ENCODE measurements at places on chromosomes 2 and 18. TPM values are rescaled to one million over a fixed set of nuclear protein-coding genes. Genes with fewer than 3 reads are reported as not detected.

IL36RN gene
- total RNA-seq: not detected

DNA sequence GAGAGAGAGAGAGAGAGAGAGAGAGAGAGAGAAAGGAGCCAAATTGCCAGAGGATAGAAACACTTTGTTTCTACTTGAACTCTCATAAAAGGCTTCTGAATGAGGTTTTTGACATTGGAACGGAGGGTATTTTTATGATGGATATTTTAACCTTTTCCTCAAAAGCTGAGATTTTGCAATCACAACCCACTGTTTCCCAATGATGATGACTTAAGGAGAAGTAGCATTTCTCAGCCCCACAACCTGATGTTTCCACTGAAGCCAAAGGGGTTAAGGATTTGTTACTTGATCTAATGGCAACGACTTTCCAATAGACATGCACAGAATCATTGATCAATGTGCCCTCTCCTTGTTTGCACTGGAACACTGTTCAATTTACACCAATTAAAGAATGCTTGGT, 67.1 kb upstream of the POU3F3 start:
- DNase-seq: no peak

MYO3B gene
- total RNA-seq: under 0.01 TPM

DNA sequence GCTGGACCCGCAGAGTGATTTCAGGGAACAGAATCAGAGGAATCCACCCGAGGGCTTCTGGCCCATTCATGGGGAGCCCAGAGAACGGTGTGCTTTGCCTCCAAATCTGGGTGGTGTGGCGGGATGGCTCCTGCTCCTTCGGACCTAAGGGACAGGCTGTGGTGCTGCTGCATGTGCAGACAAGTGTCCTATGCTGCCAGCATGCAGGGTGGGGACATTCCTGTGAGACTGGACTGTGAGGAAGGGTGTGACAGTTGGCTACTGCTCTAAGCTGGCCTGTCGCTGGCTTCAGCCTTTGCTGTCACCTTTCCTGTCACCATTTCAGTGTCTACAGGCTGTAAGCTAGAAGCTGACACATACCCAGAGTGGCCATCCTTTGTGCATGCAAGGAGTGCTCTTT, 2.9 kb upstream of the SLC4A3 start:
- no peak for DNase-seq

GRCh38 chr2:238130111-238130695, 8.3 kb upstream of the KLHL30 start:
- DNase-seq: no peak

NCK2 gene
- total RNA-seq: 43.4 TPM

DNA sequence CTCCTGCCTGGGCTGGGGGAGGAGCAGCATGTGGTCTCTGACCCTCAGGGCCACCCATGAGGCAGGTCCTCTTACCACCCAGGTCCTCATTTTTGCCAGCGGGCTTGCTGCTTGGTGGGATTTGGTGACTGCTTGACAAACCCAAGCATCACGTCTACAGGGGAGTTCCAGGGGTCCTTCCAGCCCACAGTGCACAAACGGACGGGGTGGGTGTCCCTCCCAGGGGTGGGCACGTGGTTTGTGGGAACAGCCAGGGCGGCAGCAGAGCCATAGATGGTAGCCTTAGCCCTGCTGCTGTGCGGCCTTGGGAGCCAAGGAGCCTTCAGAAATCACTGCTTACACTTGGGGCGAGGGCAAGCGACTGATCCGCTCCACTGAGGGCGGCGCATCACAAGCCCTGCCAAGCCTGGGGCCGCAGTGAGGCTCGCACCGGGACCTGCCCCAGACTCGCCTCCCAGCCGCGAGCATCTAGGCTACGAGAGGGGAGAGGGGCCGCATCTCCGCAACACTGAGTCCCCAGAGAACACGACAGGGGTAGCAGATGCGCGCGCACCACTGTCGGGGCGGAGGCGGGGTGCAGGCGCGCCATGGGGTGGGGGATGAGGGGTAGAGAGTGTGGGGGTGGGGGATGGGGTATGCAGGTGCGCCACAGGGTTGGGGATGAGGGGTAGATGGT, 36.9 kb downstream of the SNED1 start:
- no peak for DNase-seq

TRIB2 gene
- 42.3 TPM for total RNA-seq

DNA sequence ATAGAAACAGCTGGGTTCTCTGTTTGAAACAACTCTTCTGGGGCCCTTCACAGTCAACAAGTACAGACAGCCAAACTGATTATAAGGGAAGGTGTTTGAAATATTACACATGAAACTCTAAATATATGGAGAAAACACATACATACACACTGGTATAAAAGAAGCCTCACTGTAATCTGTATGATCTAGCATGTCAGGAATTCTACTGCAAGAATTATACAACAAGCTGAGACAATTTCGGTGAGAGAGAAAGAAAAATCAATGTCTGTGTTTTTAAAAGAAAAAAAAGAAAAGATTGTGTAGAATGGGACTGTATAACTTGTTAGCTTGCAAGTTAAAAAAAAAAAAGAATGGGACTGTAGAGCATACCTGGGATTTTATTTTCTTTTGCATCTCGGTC, 26.3 kb downstream of the IRS1 start:
- DNase-seq: no peak

SLC35F5 gene
- total RNA-seq: 48.7 TPM

Measured in hematopoietic multipotent progenitor cell (in vitro differentiated cells).